Muscle of back (tissue), 13 donors: ENCODE measurements at places on chromosomes 7 and 10.

DNA sequence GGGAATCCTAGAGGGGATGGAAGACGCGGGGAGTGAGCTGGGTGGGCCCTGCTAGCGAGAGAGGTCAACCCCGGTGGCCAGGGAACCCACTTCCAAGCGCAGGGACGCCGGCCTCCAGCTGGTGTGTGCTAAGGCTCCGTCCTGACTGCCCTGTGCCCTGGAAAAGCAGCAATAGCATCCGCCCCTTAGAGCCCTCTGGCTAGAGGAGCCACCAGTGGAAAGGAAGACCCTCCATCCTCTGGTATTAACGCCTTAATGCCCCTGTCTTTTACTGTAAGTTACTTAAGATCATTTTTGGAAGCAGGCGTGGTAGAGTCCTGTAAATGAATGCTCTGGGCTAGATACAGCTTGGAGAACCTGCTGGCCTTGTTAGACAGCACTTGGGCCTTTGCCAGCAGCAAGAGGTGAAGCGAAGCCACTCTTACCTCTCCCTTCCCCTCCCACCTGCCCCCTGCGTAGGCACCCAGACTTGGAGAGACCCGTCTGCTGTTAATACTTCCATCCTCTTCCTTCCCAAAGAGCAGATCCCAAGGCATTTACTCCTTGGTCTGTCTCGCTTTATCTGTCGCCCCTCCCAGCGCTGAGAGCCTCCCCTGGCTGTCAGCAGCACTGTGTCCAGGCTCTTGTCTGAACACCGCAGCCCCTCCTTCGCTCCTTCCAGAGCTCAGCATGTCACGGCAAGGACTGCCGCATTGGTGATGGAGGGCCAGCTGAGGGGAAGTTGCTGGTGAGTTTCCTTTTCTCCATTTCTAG is 4.6 kb downstream of the REPIN1 start:
- no peak for DNase-seq

- no peak for DNase-seq
Measured at GRCh38 chr7:79461660-79462059, 8.2 kb upstream of the MAGI2 start.

DNA sequence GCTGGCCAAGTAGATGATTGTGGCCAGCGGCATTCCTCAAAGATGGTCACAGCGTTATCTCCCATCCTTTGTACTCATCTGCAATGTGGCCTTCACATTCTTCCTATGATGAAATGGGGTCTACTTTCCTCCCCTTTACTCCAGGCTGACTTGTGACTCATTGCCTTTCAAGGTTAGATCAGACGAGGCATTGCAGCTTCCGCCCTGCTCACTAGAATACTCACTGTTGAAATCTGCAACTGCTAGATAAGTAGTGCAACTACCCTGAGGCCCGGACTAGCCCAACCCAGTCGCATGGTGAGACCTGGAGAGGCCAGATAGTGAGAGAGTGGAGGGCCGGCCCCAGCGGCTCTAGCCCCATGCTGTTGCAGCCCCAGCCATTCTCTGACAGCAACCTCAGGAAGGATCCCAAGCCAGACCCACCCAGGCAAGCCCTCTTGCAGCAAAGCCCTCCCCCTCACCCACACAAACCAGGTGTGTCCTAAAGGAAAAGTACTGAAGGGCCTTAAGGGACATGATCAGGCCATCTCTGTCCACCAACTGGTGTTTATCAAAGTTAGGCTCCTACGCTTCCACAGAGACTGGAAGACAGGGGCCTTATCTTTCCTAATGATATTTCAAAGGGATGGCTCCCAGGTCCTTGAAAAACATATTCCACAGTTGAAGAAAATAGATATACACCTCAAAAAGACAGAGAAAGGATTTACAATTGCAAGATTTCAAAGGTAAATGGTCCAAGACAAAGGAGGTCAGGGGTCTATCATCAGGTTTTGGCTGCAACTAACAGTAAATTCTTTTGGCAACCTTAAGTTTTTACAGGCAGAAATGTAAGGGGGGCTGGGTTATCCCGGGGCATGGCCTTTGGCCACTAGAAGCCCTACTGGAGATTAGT is 107.2 kb upstream of the TRIM24 start:
- no peak for DNase-seq

GRCh38 chr7:55567571-55567970 is 4.7 kb downstream of the VOPP1 start:
- no peak for DNase-seq

GRCh38 chr10:24857031-24857725 is 95.2 kb downstream of the PRTFDC1 start:
- no peak for DNase-seq

GRCh38 chr7:37758501-37759045 is 75.0 kb downstream of the GPR141 start:
- DNase-seq: no peak

DNA sequence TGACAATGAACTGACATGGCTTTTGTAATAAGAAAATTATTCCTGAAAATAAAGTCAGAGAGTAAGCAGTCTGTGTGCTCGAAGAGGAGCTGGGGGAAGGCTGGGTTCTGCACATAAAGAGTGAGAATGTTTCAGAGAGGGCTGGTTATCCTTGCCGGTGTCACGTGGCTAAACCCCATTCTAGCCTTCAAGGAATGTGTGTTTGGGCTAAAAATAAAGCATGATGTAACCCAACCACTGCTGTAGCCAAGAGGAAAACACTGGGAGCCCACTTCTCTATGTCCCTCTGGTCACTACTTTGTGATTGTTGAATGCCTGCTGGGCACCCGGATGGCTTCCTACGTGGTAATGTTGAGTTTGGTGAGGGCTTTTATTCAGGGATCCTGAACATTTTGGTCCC is 23.5 kb downstream of the WDFY4 start:
- DNase-seq: peak; percentile 36

DNA sequence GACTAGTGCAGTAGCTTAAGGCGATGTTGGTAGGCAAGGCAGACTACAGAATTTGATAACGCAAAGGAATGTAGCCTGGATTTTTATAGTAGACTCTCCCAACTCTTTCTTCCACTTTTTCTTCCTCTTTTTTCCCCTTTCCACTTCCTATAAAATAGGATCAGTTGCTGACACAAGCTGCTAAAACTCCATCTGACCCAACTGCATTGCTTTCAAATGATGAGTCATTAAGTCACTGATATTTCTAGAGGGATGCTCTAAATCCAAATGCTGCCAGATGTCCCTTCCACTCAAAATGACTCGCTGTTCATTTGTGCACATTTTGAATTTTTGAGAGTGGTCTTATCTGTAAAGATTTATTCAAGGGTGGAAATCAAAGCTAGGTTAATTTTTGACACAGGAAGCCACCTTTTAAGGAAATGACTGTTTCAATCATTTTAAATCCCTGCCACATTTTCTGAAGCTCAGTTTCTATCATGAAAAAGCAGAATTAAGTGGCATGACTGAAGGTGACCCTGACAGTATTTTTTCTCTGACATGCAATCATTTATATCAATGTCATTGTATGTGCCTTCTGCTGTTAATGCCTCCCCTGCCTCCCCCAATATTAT is 25.8 kb upstream of the SFMBT2 start:
- DNase-seq: no peak

DNA sequence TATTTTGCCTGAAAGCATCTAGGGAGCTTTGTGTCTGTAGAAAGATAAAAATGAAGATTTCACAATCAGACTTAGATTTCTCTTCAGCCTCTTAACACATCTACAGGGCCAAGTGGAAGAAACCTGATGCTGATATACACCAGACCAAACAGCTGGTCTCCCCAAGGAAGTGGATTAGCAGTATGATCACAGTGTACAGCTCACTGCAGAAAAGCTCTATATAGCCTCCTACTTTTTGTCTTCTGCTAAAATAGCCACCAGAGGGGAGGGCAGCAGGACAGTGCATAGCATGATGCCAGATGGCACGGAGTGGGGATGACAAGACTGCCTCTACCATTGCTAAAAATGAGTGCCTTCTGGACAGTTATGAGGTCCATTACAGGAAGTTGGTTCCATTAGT is 16.0 kb downstream of the FAM13C start:
- peak; percentile 84 for DNase-seq

DNA sequence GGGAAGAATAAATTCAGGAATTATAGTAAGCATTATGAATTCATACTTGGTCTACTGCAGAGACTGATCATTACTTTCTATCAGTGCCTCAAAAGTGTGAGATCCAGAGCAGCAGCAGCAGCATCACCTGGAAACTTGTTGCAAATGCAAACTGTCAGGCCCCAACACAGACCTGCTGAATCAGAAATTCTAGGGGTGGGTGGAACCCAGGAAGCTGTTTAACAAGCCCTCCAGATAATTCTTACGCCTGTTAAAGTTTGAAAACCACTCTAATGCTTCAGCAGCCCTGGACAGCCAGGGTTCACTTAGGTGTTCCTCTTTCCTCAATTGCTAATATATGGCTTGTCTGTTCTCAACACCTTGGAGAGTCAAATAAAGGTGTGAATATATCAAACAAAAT is 19.5 kb downstream of the CACUL1 start:
- DNase-seq: no peak

GRCh38 chr10:44984671-44985101 is 6.1 kb upstream of the DEPP1 start:
- no peak for DNase-seq

- no peak for DNase-seq
Measured at GRCh38 chr10:45040921-45041542, 40.3 kb downstream of the ZNF22 start.

DNA sequence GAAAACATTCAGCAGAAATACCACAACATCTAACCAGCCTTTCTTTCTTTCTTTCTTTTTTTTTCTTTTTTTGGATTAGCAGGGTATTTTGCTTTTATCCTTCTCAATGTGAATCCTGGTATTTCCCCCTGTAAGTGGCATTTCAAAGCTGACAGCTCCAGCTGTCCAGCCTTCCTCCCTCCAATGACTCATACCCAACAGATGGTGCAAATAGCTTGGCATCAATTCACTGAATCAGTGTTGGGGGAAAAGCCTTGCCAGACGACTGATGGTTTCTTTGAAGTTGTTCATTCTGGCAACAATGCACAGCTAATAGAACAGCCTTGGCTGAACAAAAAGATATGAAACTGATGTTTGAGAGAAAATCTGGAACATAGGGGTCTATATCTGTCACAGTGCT is 316.8 kb upstream of the STEAP1 start:
- peak; percentile 68 for DNase-seq

- no peak for DNase-seq
Measured at GRCh38 chr10:84563868-84564267, 235.5 kb downstream of the CCSER2 start.

DNA sequence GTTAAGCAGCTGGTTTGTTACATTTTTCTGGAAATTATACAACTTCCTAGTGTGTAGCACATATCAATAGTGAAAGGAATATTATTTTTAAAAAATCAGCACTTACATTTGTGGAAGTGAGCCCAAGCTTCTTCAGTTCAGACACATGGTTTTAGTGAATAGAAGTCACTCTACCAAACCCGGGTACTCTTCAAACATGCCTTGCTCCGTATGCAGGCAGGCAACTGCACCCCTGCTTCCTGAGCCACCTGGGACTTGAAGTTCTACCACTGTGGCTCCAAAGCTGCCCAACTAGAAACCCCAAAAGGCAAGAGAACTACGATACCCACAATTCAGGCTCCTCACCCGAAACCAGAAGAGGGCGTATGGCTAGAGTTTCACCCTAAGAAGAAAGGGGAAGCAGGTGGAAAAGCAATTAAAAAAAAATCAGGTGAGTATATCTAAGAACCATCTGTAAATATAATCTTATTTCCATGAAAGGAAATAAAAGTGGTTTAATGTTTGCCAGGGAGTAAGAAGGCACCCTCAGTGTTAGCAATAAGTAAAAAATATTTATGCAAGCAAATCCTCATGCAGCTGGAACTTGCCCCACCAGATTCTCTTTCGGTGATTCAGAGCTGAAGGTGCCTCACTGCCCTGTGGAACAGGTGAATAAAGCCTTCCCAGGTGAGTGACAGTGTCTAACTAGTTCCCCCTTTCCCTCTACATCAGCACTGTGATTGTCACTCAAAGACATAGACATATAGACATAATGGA is at the start of gene MACC1:
Gene MACC1, minus strand, starts transcription at position 192 of the 756 bp plus-strand sequence. CDS start 55,522 bp downstream, outside the sequence.
- DNase-seq: no peak

DNA sequence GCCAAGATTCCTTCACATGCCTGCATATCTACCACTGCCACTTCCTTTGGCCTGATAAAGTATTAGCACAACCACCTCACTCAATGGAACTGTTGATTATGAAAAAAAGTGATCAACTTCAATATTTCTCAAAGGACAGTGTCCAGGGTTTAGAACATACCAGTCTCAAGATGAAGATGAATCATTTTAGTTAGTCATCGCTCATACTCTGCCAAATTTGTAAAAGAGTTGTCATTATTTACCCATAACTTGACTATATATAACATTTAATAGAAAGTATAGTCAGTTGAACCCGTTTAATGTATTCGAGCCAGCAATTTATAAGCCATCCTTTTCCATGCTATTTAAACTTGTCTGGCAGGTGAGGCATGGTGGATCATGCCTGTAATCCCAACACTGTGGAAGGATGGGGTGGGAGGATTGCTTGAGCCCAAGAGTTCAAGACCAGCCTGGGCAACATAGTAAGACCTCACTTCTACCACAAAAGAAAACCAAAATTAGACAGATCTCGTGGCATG is 33.2 kb downstream of the SPAM1 start:
- DNase-seq: no peak

DNA sequence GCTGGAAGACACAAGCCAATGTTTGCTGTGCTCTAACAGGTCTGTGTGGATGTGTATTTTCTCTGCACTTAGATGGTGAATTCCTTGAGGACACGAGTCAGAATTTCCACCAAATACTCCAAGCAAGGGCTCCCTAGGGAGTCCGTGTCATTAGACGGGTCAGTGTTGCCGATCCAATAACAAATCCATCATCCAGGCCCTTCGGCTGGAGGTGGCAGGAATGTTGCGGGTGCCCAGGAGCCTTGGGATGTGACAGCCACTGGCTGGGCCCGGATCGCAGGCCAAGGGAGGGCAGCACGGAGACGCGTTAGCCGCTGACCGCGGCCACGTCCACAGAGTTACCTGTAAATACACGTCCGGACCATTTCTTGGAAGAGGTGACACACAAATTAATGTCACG is 186.8 kb downstream of the WDR37 start:
- DNase-seq: no peak

DNA sequence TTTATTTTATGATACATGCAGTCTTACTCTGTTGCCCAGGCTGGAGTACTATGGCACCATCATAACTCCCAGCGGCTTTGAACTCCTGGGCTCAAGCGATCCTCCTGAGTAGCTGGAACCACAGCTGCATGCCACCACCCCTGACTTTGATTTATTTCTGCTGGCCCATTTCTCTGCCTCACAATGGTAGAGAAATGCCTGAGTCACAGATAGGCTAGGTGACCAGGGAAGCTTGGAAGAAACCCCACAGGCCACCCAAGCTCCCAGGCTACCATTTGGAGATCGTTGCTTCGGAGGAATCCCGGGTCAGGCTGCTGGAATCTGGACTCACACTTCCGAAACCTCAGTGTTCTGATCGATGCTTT is 17.4 kb upstream of the BAIAP2L1 start:
- no peak for DNase-seq
